ENCODE measurements at places on chromosomes 7 and 10.
A peak's percentile ranks its signal among the peaks of the same experiment; 100 is the strongest.

DNA sequence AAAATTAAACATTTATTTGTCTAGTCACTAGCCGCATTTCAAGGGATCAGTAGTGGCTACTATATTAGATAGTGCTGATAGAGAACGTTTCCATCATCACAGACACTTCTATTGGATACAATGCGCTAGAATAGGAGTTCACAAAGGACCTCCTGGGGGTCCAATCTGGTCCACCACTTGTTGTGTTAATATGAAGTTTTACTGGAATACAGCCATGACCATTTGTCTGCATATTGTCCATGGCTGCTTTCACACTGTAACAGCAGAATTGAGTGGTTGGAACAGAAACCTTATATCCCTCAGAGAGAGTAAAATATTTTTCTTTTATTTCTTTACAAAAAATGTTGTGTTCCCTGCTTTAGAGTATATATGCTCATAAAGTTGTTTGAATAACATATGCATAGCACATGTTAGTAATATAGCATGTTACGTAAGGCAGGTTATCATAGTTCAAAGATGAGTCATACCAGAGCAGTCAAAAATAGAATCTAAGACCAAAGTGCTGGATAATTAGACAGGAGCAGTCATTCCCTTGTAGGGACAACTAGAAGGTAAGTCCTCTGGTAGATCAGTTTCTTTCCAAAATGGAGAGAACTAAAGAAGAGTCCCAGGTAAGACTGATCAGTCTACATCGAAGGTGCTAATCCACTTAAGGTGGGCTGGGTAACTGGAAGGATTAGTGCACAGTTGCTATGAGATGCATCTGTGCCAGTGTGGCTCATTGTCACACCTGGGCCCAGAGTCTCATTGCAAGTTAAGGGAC, 14.9 kb downstream of the BZW2 start:
- DNase-seq, result no peak

DNA sequence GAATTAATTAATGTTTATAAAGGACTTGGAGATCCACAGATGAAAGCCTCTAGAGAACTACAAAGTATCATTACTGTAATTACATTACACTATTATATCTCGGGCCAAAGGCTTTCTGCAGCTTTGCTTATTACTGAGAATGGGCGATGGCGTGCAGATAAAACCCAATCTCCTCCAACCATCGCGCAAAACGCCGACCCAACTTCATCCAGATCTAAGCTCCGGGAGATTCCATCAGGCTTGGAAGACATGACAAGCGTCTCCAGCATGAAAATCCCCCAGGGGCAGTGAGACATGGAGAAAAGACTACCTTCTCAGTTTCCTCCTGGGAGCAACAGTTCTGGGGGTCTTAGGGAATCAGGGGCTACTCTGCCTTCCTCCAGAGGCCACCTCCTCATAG, 42.2 kb upstream of the CUX1 start:
- DNase-seq, result no peak

GRCh38 chr10:123967626-123968243, 76.1 kb upstream of the CPXM2 start:
- DNase-seq, result peak; percentile 29

GRCh38 chr7:126699707-126700106, 553.0 kb downstream of the GRM8 start:
- DNase-seq, result no peak

GRCh38 chr10:50234486-50234885, 16.8 kb downstream of the ASAH2 start:
- no peak for DNase-seq

All from gastrocnemius medialis (tissue), 4 donors.